ENCODE measurements at places on chromosomes 5 and 9.
A peak's percentile ranks its signal among the peaks of the same experiment; 100 is the strongest.

DNA sequence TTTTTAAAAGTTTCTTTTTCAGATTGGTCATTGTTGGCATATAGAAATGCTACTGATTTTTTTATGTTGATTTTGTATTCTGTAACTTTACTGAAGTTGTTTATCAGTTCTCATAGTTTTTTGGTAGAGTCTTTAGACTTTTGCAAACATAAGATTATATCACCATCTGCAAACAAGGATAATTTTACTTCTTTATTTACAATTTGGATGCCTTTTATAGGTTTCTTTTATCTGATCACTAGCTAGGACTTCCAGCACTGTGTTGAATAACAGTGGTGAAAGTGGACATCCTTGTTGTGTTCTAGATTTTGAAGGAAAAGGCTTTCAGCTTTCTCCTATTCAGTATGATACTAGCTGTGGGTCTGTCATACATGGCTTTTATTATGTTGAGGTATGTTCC, 170.3 kb downstream of the WDR70 start:
- DNase-seq = no peak

DNA sequence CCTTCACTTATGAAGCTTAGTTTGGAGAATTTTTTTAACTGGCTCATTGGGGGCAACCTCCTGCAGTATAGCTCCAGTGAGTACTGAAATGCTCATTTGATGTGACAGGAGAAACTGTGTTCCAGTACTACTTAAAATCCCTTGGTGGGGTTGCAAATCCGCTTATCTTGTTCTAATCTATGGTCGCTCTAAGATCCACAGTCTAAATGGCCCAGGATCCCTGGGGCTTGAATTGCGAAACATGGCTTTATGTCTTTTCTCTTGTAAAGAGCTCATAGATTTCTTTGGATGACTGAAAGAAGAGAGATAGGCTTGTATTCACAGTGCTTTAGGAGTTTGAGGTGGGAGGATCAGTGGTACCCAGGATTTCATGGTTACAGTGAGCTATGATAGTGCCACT, 52.7 kb downstream of the ADAMTSL1 start:
- no peak for DNase-seq

- no peak for DNase-seq
These were observed 10.4 kb upstream of the ZBTB43 start for GRCh38 chr9:126794441-126794840.

- peak; percentile 26 for DNase-seq
These were observed 16.4 kb downstream of the ITK start for GRCh38 chr5:157197086-157197485.

GRCh38 chr5:36944607-36945225, 68.1 kb downstream of the NIPBL start:
- DNase-seq = no peak

- no peak for DNase-seq
These were observed 14.2 kb upstream of the SEC16A start for GRCh38 chr9:136496801-136497620.

DNA sequence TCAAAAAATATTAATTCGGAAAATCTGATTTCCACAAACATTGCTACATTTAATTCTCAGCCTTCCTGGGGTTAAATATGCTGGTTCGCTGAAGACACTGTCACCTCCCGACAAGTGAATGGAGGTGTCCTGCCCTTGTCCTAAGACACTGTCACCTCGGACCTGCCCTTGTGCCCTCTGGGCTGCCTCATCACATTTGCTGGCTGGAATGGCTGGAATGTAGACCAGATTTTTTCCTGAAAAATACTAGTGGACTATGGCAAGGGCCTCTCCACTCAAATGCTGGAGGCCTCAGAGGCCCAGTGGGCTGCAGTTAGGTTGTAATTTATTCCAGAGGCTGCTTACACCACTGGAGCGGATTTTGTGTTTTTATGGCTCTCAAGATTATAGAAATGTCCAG, 28.2 kb downstream of the CACNA1B start:
- DNase-seq = no peak

GRCh38 chr5:72509401-72509800, 2.2 kb upstream of the ZNF366 start:
- DNase-seq = no peak

DNA sequence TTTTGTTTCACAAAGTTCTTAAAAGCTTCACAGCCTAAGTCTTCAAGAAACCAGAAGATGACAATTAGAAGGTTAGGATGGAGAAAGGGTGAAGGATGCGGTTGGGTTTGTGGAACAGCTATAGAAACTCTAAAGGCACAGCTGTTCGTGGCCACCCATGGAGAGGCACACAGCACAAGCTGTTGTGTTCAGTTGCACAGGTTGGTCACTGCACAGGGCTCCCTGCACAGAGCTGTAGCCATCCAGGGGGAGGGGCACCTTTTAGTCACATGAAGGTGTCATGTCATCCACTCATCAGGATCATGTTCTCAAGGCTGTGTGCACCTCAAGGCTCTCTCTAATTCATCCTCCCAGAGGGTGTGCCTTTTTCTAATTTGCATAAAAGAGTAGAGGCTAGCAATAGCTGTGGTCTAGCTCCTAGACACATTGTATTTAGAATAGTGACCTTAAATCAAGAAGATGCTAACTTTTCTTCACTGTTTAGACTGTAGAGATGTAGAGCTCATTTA, 5.0 kb upstream of the RASGRF2 start:
- DNase-seq = no peak

GRCh38 chr9:87148331-87149104, 201.2 kb upstream of the GAS1 start:
- DNase-seq = no peak

- no peak for DNase-seq
These were observed 107.7 kb downstream of the GOLPH3 start for GRCh38 chr5:32066448-32066847.

DNA sequence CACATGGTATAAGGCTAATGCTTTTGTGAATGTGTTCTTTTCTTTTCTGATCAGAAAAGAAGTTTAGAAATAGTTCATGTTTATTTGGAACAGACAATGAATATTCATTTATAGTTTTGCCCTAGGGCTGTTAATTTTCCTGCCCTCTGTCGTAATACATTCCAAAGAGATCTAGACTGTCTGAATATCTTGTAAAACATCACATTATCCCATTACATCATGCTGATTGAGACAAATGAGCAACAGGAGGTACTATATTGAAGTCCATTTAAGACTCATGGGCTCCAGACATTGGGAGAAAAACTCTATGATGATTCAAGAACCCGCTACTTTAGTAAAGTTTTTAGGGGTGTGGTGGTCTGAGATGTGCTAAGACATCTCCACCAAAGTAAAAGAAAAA, 121.2 kb upstream of the MAP1B start:
- DNase-seq = no peak

DNA sequence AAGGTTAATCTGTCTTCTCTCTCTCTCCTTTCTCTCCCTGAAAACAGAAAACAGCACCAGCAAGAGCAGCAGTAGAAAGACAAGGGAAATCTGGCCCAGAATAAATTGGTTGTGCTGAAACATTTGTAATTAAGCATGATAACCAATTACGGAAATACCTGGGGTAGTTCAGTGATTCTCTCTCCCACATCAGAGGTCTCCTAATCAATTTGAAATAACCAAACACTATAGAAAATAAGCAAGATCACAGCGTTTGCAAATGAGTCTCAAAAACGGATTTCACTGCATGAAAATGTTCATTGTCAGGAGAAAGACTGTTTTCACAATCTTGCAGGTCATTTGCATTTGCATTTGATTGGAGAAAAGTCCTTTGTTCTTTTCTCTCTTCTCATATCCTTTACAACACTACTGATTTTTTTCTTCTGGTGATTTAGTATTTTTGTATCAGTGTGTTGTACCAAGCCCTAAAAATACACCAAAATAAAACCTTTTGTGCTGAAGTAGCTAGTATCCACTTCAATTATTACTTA, 36.8 kb upstream of the CDH6 start:
- no peak for DNase-seq

GRCh38 chr9:88995200-88995577, 3.9 kb downstream of the S1PR3 start:
- no peak for DNase-seq

- DNase-seq = no peak
These were observed 8.8 kb downstream of the TENT4A start for GRCh38 chr5:6722015-6722414.

DNA sequence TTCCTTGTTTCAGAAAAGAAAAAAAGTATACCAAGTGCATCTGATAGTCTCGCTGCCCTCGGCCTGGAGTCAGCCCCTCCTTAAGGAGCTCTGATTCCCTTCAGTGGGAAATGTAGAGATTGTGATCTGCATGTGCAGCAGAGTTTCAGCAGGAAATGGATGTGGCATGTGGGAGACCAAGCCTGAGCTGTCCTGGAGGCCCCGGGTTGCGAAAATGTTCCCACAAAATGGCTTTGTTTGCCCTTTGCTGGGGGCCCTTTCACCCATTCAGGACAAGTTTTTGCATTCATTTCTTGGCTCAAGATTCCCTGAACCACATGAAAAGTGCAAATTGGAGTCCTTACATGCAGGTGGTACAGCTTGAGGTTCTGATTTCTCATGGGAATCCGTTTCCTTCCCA, 230.9 kb downstream of the GADD45G start:
- DNase-seq = no peak

- DNase-seq = no peak
These were observed 217.6 kb downstream of the CDH18 start for GRCh38 chr5:19770396-19770795.

DNA sequence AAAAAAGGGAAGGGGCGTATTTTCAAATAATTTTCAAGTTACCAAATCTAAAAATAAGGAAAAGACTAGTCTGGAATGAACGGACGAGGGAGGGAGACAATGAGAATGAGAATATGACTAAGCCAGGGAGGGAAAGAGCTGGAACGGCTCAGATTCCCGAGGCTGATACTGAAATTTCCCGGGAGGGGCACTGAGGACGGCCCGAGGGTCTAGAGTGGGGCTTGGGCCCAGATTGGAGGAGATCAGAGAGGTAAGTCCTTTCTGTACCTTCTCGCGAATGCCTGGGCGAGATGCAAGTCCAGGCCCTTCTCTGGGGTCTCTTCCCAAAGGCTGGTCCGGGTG, 3.4 kb upstream of the CCIN start:
- DNase-seq = no peak

GRCh38 chr9:5536684-5537083, 26.4 kb downstream of the PDCD1LG2 start:
- DNase-seq = no peak

DNA sequence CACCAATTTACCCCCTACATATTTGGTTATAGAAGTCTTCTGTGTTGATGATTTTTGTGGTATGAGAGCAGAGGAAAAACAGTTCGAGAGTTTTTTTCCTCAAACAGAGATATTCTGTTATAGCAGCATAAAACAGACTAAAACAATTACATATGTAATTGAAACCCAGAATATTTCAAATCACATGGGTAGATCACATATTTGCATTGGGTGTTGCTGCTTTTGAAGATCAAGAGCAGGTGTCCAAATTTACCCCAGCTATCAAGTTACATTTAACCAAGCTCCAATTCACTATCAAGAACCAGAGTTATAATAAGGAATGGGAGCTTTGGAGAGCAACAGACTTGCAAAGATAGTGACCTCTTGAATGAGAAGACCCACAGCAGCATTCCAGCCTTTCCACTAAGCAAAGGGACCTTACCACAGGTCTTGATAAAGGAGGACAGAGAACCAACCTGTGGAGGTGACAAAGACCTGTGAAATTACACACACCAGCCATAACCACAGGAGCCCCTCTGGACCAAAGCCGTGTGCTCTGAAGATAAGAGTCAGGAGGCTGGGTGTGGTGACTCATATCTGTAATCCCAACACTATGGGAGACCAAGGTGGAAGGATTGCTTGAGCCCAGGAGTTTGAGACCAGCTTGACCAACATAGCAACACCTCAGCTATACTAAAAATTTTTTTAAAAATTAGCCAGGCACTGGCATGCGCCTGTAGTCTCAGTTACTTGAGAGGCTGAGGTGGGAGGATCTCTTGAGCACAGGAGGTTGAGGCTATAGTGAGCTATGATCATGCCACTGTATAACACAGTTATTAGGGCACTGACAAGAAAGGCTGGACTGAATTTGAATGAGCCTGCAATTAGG, 4.0 kb upstream of the CCL28 start:
- no peak for DNase-seq

DNA sequence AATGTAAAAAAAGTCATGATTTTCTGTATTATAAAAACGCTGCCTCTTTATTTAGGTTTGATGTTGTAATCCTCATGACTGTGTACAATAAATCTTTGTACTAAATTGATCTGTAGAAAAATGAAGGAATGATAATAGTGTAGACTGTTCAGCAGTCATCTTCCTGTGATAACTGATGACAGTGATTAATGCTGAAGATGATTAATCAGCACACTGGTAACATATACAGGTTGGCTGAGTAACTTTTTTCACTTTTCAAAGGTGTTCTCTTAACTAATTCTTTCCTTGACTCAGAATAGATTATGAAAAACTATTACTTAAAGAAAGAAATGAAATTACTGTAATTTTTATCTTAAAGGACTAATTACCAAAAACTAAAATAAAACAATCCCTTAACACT, 122.5 kb downstream of the RFX3 start:
- no peak for DNase-seq

- DNase-seq = no peak
These were observed 144.6 kb downstream of the CCDC171 start for GRCh38 chr9:15697446-15697851.

GRCh38 chr5:92633875-92634487, 947.0 kb downstream of the NR2F1-AS1 start:
- no peak for DNase-seq

- no peak for DNase-seq
These were observed 193.5 kb upstream of the HAPLN1 start for GRCh38 chr5:83914199-83914598.

GRCh38 chr5:176702671-176703641, 55.7 kb downstream of the TSPAN17 start:
- DNase-seq = no peak

- DNase-seq = no peak
These were observed 123.4 kb upstream of the IFNE start for GRCh38 chr9:21605489-21605931.

DNA sequence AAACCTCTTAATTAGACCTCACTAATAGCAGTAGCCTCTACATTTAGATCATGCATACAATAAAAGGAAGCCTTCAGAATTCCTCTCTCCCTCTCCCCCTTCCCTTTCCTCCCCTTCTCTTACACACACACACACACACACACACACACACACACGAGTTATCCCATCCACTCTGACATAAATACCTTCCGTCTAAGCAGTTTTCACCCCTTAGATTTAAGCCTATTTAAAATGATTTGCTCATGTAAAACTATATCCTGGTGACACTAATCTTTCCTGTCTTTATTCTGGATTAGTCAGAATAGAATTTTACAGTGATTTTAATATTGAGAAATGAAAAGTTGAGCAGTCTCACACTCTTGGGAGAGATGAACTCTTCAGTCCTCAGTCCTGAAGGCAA, 35.0 kb downstream of the PRELID2 start:
- DNase-seq = no peak

GRCh38 chr5:80093796-80094195, 58.6 kb downstream of the THBS4 start:
- DNase-seq = no peak

GRCh38 chr9:108687006-108687987, 168.5 kb downstream of the ACTL7B start:
- no peak for DNase-seq

GRCh38 chr9:109875495-109876129, 95.6 kb downstream of the PALM2AKAP2 start:
- DNase-seq = no peak
